ENCODE measurements at places on chromosomes 1 and 21.

GRCh38 chr1:184582411-184582810 is 172.2 kb downstream of the EDEM3 start:
- DNase-seq = no peak

GRCh38 chr1:65109487-65109886 is 38.5 kb upstream of the AK4 start:
- DNase-seq = no peak

DNA sequence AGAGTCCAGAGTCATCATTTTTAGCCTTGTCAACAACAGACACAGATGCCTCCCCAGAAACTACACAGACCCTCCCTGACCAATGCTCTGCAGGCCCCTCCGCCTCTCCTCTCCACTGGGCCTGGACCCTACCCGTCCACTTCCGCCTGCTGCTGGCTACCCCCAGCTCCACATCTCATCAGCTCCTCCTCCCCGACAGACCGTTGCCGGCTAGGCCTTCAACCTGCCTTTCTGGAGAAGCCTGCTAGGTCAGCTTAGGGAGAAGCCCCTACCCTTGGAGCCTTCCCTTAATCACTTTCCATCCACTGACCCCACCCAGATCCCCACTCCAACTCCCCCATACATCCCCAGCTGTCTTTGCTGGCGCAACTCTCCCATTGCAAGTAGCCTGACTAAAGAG is 1.4 kb downstream of the TRIM17 start:
- no peak for DNase-seq

- no peak for DNase-seq
Measured at GRCh38 chr1:182332261-182333060, 59.1 kb downstream of the GLUL start.

GRCh38 chr1:93828367-93828755 is 50.6 kb downstream of the DNTTIP2 start:
- DNase-seq = no peak

GRCh38 chr1:203512848-203513584 is 19.1 kb downstream of the OPTC start:
- no peak for DNase-seq

- no peak for DNase-seq
Measured at GRCh38 chr1:111778541-111779051, 22.9 kb downstream of the DDX20 start.

GRCh38 chr1:66853379-66853778 is 52.3 kb upstream of the INSL5 start:
- DNase-seq = no peak

DNA sequence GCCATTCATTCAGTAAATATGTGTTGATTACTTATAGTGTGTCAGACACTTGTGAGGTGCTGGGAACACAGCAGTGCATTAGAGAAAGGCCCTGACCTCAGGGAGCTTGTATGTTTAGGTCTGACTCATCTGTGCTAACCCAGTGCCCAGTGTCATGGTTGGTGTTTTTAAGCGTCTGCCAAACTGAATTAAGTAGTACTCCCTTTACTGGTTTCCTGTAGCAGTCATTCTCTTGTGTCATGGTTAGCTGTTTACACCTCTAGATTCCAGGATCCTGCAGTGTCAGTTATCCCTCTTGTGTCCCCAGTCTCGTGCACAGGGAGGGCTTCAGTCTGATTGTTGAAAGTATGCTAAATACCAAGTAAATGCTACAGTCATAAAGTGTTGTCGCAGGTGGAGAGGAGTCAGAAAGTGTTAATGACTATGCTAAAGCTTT is 14.2 kb downstream of the UCK2 start:
- no peak for DNase-seq

- no peak for DNase-seq
Measured at GRCh38 chr21:30629200-30629599, 5.8 kb upstream of the KRTAP20-2 start.

DNA sequence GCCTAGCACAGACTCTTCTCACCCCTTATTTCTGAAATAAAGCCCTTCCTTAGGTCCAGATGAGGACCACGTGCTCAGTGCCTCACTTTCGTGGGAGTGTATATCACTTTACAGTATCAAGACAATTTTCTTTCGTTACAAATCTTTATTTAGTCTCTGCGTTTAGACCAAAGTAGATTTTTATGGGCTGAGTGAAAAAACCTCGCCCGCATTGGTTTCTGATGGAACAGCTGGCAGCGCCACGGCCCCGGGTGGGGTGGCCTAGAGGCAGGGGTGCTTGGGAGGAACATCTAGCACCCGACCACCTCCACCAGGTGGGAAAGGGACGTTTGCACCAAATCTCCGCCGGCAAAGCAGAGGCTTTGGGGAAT is 7.6 kb downstream of the SIM2 start:
- no peak for DNase-seq

- DNase-seq = no peak
Measured at GRCh38 chr1:9247894-9248293, 13.3 kb downstream of the H6PD start.

- DNase-seq = peak; percentile 38
Measured at GRCh38 chr1:184075055-184076029, 23.8 kb downstream of the TSEN15 start.

DNA sequence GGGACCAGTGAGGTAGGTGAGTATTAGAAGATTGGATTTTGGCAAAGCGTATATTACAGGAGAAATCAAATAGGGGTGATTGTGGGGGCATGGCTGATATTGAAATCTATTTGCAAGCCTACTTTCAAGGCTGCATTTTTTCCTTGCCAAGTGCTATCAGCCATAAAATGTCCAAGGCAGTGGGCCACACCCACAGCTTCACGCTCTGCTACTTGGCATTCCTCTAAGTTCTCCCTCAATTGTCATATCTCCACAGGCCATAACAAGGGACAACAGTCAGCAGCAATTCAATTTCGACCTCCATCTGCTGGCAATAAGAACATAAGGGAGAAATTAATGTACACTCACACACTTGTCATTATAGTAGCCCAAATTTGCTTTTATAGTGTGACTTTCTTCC is 667.1 kb upstream of the PKN2 start:
- DNase-seq = no peak

DNA sequence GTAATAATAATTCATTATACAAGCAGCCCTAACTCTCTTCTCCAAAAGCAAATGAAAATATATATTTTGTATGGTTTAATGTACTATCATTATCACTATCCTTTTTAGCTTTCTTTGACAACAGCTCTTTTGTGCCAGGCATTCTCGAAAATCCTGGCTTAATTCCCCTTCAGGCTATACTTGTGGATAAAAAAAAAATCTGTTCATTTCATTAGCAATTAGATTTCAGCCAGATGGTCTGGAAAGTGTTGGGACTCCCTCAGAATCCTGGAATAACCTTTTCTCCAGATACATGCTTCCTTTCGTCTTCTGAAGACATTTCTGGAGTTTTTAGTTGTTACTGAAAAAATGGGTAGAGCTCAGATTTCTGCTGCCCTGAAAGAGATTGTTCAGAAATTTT is 83.4 kb upstream of the PLPPR4 start:
- DNase-seq = no peak

GRCh38 chr21:19853709-19854575 is 1144.3 kb upstream of the NCAM2 start:
- no peak for DNase-seq

- DNase-seq = peak; percentile 9
Measured at GRCh38 chr1:151612501-151613281, 841 bp downstream of the SNX27 start.

DNA sequence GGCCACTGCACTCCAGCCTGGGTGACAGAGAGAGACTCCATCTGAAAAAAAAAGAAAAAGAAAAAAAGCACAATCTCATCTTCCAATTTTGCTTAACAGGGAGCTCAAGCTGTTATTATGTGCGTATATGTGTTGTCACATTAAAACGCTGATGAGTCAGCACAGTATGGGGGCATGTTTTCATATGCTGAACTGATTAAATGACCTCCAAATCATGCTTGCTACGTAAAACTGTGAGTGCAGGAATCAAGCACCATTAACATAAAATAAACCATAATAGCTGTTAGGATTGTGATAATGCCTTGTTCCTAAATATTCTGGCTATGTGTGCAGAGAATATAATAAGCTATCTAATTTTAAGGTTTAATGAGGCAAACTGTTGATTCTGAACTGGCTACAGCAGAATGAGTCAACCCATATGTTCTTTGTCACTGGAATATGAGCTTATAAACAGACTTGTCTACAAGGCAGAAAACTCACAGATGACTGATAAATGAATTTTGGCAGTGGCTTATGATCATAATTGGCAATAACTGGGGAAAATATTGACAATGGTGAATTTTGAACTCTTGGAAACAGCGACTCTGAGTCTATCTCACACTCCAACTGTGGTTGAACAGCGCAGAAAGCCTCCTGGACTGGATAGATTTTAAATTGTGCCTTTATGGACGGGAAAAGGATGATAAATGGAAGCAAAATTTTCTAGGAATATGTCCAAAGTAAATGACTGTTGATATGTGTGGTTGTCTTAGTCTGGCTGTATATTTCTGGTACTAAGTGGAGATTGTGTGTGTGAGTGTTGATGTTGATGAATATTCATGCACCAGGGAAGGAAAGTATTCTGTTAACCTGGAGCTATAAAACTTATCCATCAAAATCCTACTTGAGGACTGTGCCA is 75.5 kb downstream of the VCAM1 start:
- DNase-seq = no peak

- no peak for DNase-seq
Measured at GRCh38 chr1:28845786-28846543, 34.0 kb downstream of the OPRD1 start.

DNA sequence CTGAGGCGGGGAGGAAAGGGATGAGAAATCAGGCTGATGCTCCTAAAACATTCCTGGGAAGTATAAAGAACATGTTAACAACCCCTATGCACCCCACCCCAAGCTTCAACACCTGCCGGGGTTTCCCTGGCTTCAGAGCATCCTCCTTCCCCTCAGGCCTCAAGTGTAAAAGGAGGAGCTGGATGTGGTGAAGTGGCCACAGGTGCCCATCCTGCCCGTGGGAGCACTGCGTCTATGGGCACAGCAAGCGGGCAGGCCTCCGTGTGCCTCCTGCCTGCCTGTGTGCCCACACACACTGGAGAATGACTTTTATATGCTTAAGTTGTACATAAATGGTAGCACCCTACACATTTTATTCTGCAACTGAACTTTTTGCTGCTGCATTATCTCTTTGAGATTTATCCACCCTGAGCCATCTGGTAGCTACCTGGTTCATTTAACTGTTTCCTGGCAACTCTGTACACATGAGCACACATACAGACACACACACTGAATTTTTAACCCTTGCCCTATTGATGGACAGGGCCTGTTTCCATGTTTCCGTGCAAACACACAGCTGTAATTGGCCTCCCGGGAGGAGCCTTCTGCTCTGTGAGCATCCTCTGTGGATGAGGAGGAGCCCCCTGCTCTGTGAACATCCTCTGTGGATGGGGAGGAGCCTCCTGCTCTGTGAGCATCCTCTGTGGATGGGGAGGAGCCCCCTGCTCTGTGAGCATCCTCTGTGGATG is 13.4 kb upstream of the FTCD start:
- DNase-seq = no peak

DNA sequence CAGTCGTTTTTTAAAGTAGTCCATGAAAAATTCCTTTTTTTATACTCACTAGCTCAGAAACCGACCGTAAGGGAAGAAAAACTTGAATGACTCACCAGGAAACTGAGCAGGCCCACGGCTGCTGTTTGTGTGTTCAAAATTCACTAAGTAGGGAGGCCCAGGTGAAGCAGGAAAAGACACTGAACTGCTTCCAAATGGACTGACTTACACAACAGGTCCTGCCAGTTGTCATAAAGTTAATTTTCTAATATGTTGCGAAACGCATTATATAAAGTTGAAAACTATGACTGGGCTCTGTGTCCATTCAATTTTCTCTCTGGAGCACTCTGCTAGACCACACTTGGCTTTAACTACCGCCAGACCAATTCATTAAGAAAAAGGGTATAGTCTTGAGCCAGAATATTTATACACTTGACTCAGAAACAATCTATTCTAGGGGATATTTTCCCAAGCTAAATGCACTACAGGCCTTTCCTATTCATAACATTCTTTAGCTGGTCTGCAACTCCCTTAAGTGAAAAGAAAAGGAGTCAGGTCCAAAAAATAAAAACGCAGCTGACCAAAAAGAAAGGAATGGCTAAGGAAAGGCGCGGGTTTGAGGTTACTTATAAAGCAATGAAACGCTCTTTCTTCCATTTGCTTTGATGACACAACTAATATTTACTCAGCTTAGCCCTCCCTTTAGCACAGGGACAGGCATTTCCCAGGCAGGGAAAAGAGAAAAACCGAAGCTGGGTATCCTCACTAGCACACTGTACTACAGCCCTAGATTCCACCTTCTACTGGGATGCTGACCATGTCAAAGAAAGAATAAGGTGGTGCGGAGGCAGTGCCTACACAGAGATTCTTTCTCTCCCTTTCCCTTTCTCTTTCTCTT is 306.3 kb upstream of the ESRRG start:
- DNase-seq = no peak

DNA sequence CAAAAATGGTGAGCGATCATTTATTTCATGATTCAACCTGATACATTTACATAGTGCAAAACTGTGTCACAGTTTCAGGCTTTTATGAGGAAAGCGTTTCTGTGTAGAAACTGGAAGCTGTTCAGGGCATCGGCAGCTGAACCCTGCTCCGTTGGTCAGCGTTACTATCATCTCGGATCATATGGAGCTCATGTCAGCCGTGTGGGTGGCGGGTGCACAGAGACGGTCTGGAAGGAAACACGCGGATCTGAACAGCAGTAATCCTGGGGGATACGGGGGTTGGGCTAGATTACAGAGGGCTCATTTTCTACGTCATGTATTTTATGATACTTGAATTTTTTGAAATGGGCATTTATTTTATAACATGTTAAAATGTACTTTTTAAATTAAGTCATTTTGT is 15.1 kb downstream of the C1orf174 start:
- no peak for DNase-seq

GRCh38 chr1:24119859-24120756 is 8.2 kb upstream of the MYOM3 start:
- no peak for DNase-seq

GRCh38 chr1:42420121-42420520 is 35.7 kb downstream of the ZMYND12 start:
- no peak for DNase-seq

DNA sequence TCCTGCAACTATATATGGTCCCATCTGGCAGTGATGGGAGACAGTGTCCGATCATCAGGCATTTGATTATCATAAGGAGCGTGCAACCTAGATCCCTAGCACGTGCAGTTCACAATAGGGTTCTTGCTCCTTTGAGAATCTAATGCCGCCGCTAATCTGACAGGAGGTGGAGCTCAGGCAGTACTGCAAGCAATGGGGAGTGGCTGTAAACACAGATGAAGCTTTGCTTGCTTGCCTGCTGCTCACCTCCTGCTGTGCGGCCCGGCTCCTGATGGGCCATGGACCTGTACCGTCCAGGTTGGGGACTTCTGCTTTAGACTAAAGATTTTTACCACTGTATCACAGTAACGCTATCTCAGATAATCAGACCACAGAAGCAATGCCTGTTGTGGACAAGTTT is 63.8 kb downstream of the TGFB2 start:
- DNase-seq = no peak

GRCh38 chr1:112956544-112957132 is 642 bp upstream of the SLC16A1 start:
- DNase-seq = no peak

DNA sequence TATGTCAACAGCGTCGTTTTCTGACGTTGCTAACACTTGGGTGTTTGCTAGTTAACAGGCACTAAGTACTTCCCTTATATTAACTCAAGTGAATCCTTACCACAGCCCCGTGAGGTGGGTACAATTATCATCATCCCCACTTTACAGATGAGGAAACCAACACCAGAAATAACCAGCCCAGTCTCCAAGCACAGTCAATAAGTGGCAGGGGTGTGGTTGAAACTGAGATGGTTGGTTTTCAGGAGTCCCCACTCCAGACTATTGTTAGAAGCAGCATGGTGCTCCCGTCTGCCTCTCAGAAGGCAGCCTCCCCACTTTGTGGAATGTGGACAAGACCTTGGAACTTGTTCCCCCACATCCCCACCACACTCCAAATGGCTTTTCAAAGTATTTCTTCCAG is 45.7 kb upstream of the ACOT11 start:
- no peak for DNase-seq
